ENCODE measurements at places on chromosomes 16 and 17.

GRCh38 chr16:4389051-4389955 lies 17.7 kb downstream of the VASN start:
- no peak for DNase-seq

- no peak for DNase-seq
Observed at GRCh38 chr16:86286991-86287663, 223.2 kb upstream of the FOXF1 start.

GRCh38 chr16:67542464-67542863 lies 13.8 kb downstream of the RIPOR1 start:
- DNase-seq, result peak; percentile 50

GRCh38 chr16:13109171-13109570 lies 207.8 kb downstream of the SHISA9 start:
- DNase-seq, result no peak

- no peak for DNase-seq
Observed at GRCh38 chr16:5422047-5422446, 324.5 kb upstream of the EEF2KMT start.

DNA sequence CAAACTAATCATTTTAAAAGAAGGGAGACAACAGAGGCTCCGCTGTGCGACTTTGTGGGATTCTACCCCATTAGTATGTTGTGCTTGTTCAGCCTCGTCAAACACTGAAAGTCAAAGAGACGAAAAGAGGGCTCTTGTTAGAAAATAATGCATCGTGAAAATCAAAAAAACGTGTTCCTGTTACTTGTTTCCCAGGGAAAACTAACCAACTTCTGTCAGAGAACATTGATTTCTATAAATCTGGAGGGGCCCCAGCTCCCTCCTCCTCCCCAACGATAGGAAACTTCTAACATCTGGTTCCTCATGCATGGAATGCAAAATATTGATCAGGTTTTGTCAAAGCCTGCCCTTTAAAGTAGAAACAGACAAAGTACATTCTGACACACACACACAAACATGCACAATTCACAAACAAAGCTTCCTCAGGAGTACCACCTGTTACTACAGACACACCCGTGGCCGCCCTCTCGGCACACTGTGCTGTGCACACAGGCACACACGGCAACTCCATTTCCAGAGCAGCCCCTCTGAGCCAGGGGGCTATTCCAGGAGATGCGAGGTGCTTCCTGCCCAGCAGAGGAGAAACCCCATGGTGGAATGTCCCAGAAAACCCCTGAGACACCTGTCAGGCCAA lies 151.3 kb downstream of the ZFHX3 start:
- no peak for DNase-seq

GRCh38 chr16:4323845-4324488 lies 8.1 kb downstream of the GLIS2 start:
- DNase-seq, result no peak

- DNase-seq, result no peak
Observed at GRCh38 chr17:8255499-8255898, 6.4 kb downstream of the PFAS start.

DNA sequence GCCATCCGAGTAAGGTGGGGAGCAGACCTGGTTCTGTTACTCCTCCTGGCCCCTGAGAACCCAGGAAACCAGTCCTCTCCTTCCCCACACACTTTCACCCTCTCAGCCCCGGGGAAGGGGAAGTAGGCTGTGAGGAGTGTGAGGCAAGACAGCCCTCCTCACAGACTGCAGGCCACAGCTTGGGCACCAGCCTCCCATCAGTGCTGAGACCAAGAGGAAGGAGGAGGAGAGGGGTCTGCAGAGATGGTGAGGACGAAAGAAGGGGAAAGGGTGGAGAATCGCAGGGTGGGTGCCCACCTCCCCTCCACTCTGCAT lies 7.0 kb downstream of the G6PC3 start:
- no peak for DNase-seq

DNA sequence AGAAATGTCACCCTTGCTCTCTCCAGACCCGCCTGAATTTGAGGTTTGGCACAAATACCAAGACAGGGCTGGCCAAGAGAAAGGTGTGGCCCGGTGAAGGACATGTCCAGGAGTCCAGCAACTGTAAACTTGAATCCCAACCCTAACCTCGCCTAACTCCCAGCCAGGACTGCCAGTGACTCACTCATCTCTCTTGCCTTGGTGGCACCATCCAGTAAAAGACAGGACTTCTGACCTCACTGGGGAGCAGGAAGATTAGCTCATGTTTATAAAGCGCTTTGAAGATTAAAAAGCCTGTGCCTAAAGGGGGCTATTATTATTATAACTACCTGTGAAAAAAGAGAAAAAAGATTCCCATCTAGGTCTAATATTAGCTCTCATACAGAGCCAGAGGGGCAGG lies 335.3 kb downstream of the SOX9 start:
- DNase-seq, result no peak

GRCh38 chr17:6498356-6498755 lies 54.1 kb downstream of the PIMREG start:
- DNase-seq, result no peak

DNA sequence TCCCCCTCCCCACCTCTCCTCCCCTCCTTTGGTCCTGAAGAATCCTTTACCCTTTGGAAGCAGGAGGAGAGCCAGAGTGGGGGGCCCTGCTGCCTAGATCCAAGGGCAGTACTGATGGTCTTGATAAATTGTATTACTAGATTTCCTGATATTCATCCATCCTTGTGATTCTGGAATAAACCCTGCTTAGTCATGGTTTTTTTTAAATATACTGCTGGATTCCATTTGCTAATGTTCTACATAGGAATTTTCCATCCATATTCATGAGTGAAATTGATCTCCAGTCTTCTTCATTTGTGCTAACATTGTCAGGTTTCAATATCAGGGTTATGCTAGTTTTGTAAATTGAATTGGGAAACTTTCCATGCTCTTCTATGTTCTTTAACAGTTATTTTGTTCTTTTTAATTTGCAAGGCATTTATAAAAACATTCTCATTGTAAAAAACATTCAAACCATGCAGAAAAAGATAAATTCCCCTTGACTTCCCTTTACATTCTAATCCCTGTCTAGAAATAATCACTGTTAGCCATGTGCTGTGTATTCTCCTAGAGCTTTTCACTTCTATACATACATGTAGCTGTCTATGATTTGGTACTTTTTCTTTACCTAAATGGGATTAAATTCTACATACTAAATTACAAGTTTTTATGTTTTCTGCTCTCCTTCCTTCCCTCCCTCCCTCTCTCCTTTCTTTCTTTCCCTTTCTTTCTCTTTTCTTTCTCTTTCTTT lies 56.7 kb downstream of the CCDC42 start:
- no peak for DNase-seq

DNA sequence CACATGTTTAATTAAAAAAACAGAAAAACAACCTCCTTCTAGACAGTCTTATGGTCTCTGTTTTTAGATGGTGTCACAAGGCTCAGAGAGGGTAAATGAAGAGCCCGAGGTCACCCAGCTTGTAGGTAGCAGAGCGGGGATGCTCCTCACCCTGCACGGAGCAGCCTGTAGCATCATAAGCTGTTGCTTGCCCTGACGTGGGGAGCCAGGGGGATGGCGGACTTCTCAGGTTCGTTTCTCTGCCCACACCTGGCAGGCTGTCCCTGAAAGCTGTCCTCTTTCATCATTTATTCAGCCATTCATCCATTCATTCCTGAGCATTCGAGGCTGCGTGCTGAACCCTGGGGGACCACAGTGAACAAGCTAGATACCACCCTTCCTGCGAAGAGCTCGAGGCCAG lies 75.7 kb upstream of the KSR1 start:
- no peak for DNase-seq

DNA sequence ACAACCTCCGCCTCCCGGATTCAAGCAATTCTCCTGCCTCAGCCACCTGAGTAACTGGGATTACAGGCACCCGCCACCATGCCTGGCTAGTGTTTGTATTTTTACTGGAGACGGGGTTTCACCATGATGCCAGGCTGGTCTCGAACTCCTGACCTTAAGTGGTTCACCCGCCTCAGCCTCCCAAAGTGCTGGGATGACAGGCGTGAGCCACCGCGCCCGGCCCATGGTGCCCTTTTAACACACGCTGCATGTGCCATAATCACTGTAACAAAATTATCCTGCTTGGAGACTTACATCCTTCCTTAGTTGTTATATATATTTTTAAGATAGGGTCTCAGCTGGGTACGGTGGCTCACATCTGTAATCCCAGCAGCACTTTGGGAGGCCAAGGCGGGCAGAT lies 5.4 kb downstream of the CD7 start:
- no peak for DNase-seq

Measured in stimulated activated CD8-positive, alpha-beta memory T cell treated with anti-CD3 and anti-CD28 coated beads, Interleukin-2, amount 100 ng/mL, for 1 hour (primary cell).